ENCODE measurements at places on chromosomes 5 and 9.

DNA sequence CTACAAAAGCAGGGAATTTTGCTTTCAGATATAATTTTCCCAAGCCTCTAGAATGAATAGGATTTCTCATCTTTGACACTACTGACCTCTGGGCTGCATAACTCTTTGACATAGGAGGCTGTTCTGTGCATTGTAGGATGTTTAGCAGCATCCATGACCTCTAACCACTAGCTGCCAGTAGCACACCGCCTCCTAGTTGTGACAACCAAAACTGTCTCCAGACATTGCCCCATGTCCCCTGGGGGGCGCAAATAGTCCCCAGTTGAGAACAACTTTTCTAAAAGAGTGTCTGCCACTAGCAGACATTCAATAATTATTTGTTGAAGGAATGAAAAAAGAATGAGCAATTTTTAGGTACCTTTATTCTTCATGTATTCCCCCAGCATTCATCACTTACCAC is 51.8 kb downstream of the POU4F3 start:
- no peak for DNase-seq

DNA sequence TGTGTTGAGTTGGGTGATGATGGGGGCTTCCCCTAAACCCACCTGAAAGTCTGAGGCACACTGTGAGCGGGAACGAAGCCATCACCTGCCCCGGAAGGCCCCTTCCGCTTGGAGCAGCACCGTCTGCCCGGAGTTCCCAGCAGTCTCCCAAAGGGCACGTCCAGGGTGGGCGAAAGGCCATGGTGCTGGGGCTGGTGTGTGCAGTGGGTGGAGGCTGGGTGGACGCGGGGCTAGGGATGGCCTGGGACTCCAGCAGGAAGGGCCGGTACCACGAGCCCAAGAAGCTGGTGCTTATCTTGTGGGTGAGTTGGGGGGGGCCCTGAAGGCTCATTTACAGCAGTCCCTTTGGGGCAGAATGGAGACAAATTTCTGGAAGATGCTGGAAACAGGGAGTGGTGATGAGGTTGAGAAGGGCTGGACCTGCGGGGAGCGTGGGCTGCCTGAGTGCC is 4.6 kb downstream of the FLT4 start:
- no peak for DNase-seq

GRCh38 chr9:18692268-18692667 is 218.3 kb downstream of the ADAMTSL1 start:
- no peak for DNase-seq

DNA sequence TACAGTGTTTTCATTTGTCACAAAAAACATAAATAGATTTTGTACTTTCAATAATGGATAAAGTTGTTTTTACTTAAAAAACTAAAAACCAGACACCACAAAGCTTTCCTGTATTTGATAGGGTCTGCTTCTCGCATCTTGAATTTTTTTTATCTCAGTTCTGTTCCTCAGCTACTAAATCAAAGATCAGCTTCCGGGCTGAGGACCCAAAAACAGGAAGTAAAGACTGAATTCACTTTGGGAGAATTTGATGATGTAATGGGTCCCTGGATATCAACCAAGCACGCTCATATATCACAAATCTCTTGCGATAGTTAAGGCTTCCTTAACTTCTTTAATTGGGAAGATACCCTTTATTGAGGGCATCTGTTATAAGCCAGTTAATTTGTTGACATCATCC is 24.1 kb downstream of the ITK start:
- DNase-seq = no peak

GRCh38 chr9:108991479-108991878 is 21.8 kb downstream of the CTNNAL1 start:
- DNase-seq = no peak

DNA sequence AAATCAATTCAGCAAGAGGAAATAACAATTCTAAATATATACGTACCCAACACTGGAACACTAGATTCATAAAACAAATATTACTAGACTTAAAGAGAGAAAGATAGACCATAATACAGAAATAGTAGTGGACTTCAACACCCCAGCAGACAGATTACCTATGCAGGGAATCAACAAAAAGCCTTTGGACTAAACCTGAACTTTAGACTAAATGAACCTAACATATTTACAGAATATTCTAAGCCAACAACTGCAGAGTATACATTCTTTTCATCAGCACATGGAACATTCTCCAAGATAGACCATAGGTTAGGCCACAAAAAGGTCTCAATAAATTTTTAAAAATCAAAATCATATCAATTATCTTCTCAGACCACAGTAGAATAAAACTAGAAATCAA is 32.9 kb upstream of the BARX1 start:
- no peak for DNase-seq

GRCh38 chr5:73684691-73685090 is 58.7 kb downstream of the ARHGEF28 start:
- DNase-seq = no peak
